ENCODE measurements at places on chromosomes 13 and 19.

DNA sequence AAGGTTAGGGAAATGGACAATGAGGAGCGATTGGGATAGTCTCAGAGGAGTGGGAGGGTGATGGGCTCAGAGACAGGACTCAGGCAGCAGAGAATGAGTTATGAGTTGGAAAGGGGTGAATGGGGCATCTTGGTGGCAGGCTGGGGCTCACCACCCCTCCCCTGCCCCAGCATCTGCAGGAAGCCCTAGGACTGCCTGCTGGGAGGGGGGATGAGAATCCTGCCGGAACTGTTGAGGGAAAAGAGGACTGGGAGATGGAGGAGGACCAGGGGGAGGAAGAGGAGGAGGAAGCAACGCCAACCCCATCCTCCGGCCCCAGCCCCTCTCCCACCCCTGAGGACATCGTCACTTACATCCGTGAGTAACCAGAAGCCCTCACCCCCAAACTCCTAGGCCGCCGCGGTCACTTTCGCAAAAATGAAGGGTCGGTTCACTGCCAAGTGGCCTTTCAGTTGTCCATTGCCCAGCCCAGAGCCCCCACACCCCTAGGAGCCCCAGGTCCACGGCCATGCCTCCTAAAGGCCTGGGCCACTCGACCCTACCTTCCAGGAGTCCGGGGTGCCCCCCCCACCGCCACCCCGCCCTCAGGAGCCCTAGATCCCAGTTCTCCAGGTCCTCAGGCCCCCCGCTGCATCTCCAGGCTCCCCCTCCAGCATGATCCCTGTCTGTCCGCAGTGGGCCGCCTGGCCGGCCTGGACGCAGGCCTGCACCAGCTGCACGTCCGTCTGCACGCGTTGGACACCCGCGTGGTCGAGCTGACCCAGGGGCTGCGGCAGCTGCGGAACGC, 764 bp downstream of the CLEC11A start:
- DNase-seq, result no peak

DNA sequence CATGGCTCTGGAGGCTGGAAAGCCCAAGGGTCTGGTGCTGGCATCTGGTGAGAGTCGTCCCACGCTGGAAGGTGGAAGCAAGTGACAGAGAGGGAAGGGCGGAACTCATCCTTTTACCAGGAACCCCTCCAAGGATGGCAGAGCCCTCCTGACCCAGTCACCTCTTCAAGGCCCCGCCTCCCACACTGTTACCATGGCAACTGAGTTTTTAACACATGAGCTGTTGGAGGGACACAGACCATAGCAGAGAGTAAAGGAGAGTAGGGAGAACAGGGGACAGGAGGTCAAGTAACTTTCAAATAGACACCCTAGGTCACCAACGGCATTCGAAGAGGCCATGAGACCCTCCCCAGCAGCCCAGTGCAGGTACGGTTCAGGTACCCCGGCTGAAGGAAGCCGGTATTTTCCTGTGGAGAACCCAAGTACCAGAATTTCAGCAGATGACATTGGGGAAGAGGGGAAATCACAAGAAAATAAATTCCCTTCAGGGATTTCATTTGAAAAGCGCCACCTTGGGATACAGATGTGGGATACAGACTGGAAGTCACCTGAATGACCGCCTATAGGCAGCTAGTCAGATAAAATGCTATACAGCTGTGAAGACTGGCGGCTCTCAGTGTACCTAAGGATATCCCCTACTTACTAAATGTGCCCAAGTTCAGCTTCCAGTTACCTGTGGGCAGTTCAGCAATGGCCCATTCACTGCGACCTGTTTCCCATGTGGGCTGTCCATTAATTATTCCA, 8.0 kb downstream of the IL17D start:
- DNase-seq, result peak; percentile 15

GRCh38 chr19:45444318-45445041, 20.8 kb upstream of the ERCC1 start:
- peak; percentile 14 for DNase-seq

- DNase-seq, result peak; percentile 21
These were observed 1718.9 kb upstream of the MIR17HG start for GRCh38 chr13:89628567-89628966.

DNA sequence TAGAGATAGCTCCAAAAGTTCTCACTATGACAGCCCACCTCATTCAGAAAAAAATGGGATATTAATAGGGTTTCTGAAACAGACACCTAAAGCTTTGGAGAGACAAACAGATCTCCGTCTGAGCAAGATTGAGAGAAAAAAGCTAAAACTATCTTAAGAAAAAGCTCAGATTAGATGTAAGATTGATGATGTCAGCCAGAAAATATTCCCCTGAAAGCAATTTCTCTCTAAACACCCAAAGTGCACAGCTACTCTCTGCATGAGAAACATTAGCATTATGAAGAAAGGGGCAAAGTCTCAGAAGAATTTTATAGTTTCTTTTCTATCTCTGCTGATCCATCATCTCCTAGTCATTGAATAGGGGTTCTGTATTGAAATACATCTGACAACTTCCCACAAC, 148.9 kb downstream of the ZNF737 start:
- no peak for DNase-seq

All from NCI-H524 (cell line).